ENCODE measurements at places on chromosomes 11 and 22.

DNA sequence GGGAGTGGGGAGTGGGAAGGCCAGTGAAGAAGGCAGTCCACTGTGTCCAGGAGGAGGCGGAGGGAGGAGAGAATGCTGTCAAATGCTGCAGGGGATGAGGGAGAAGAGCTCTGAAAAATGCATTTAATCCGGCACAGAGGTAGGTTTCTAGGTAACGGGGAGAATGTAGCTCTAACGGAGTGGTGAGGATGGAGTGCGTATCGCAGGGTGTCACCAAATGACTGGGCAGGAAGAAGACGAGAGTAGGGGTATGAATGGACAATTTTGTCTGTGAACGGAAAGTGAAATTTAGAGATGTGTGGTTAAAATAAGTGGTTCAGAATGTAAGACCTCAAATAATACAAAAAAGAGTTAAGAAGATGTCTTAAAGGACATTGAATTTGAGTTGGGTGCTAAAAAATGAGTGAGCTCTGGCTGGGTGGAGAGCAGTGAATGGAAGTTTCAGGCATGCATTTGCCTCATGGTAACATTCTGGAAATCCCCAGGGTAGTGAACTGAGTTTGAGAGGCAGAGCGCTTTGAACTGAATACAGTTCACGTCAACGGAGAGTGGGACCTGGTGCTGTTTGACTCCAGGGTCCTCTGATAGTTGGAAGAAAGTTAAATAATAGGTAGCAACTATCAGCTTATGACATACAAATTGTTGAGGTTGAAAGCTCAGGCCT is 81.3 kb upstream of the CADM1 start:
- H3K27ac ChIP-seq = no peak overlapping the region
- H3K4me1 ChIP-seq = peaks cover 7% of the 10 kb centered on the region
- no peak for DNase-seq
- H3K36me3 ChIP-seq = no peaks in the 10 kb centered on the region

- DNase-seq = no peak
- H3K4me1 ChIP-seq = no peaks in the 10 kb centered on the region
- H3K27me3 ChIP-seq = no peaks in the 10 kb centered on the region
- no peaks in the 10 kb centered on the region for H3K36me3 ChIP-seq
These were observed at the start of gene OR8H2 for GRCh38 chr11:56103210-56103737. Gene OR8H2 (plus strand): TSS chr11:56103687. CDS start chr11:56105043, 1,356 bp downstream.

DNA sequence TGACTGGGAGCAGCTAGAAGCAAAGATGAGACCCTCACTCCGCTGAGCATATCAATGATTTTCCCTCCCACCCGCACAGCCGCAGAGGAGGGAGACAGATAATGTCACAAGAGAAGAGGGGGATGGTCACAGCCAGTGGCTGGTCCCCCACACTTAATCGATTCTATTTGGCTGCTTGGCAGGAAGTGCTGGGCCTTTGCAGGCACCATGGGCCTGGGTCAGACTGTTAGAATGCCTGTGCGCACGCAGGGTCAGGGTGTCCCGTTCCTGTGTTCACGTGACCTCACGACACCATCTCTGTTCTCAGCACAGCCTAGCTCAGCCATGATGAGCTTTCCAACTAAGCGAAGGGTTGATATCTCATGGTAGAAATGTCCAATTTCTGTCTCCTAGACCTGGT is 107.0 kb downstream of the MYO18B start:
- no peaks in the 10 kb centered on the region for H3K27me3 ChIP-seq
- H3K27ac ChIP-seq = no peak overlapping the region
- no peaks in the 10 kb centered on the region for H3K36me3 ChIP-seq
- H3K4me1 ChIP-seq = no peaks in the 10 kb centered on the region
- no peak overlapping the region for H3K4me3 ChIP-seq
- no peak for DNase-seq

- H3K27me3 ChIP-seq = no peaks in the 10 kb centered on the region
- no peaks in the 10 kb centered on the region for H3K36me3 ChIP-seq
- no peak overlapping the region for H3K4me3 ChIP-seq
- H3K27ac ChIP-seq = no peak overlapping the region
These were observed 548.5 kb downstream of the BUD13 start for GRCh38 chr11:116224154-116224888.

- DNase-seq = no peak
- H3K36me3 ChIP-seq = peaks cover 70% of the 10 kb centered on the region
- H3K27me3 ChIP-seq = no peaks in the 10 kb centered on the region
- H3K27ac ChIP-seq = no peak overlapping the region
These were observed 4.6 kb downstream of the DDB1 start for GRCh38 chr11:61328351-61328750.

DNA sequence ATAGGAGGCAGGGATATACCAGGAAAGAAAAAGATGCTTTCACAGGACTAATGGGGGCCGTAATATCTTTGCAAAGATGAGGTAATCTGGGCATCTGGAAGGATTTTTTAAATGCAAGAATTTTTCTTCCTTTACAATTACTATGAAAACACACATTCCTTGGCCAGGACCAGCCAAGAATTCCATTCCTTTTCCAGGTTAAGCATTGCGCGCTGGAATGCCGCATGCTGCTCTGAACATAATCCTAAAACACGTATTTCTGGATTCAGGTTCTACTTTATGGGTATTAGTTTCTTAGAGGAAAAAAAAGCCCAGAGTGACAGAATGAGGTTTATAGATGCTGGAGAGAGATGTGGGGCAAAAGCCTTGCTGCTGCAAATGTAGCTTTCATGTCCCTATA is 99.4 kb upstream of the SORL1-AS1 start:
- no peak overlapping the region for H3K27ac ChIP-seq
- H3K36me3 ChIP-seq = no peaks in the 10 kb centered on the region
- DNase-seq = no peak
- no peaks in the 10 kb centered on the region for H3K4me1 ChIP-seq
- no peak overlapping the region for H3K4me3 ChIP-seq
- no peaks in the 10 kb centered on the region for H3K27me3 ChIP-seq

- H3K4me1 ChIP-seq = peaks cover 5% of the 10 kb centered on the region
- H3K27me3 ChIP-seq = no peaks in the 10 kb centered on the region
- H3K36me3 ChIP-seq = no peaks in the 10 kb centered on the region
- H3K27ac ChIP-seq = peak overlapping the region; percentile 55
These were observed 56.1 kb upstream of the TIMP3 start for GRCh38 chr22:32745251-32745995.

DNA sequence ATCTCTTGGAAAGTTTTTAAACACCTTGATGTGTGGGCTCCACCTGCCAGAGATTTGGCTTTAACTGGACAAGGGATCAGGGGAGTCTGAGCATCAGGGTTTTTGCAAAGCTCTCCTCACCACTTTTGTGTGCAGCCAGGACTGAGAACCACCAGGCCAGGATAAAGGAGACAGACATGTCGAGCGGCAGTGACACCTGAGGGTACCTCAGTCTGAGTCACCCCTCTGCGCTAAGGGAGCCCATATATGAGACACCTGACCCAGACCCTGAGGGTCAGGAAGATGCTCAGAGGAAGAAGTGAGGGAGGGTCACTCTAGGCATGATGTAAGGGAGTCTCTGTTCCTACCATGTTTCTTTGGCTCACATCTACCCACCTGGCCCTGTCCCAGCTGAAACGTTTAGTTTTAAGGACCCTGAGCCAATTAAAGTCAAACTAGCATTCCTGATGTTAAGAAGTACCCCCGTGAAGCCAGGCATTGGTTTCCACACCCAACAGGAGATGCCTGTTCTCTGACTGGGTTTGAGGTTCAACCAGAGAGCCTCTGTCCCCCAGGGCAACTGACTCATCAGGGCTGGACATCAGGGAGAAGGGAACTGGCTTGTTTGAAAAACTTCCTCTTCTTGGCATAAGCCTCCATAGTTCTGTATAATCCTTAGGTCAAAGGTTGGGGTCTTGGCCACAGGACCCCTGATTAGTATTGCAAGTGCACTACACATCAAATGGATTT is 72.4 kb upstream of the BIRC3 start:
- no peaks in the 10 kb centered on the region for H3K4me1 ChIP-seq
- no peak overlapping the region for H3K27ac ChIP-seq
- no peak overlapping the region for H3K4me3 ChIP-seq

GRCh38 chr11:120431633-120432032 is 79.9 kb upstream of the GRIK4 start:
- peak overlapping the region; percentile 13 for H3K27ac ChIP-seq
- DNase-seq = no peak
- no peaks in the 10 kb centered on the region for H3K27me3 ChIP-seq

DNA sequence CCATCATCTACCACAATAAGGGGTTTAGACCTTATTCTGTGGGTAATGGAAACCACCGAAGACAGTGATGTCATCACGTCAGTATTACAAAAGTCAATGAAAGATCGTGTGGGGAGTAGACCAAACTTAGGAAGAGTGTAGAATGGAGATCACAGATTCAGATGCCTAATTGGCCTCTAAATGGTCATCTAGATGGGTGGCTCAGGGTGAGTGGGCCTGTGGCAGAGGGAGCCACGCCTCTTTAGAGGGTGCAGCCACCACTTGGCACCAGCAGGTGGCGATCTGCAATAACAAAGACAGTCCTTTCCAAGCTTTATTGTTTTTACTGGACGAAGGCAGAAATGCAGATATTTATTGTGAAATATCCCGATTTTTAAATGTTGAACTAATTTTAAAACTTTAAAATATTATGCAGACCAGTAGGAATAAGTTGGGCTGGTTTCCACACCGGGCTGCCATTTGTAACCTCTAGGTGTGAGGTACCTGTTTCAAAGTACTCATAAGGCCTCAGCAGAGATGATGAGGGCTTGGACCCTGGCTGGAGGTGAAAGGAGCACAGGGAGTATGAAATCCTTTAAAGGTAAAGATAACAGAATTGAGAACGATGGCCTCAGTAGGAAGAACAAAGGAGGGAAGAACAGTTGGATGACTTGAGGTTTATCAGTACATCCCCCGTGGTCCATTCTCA is 222.0 kb downstream of the DBX1 start:
- H3K4me3 ChIP-seq = no peak overlapping the region
- H3K4me1 ChIP-seq = no peaks in the 10 kb centered on the region
- no peak overlapping the region for H3K27ac ChIP-seq
- H3K36me3 ChIP-seq = peaks cover 58% of the 10 kb centered on the region
- DNase-seq = no peak

- no peak overlapping the region for H3K4me3 ChIP-seq
- no peaks in the 10 kb centered on the region for H3K27me3 ChIP-seq
- H3K27ac ChIP-seq = no peak overlapping the region
These were observed 143.3 kb downstream of the GUCY1A2 start for GRCh38 chr11:106875013-106875412.

- H3K36me3 ChIP-seq = no peaks in the 10 kb centered on the region
- no peaks in the 10 kb centered on the region for H3K27me3 ChIP-seq
These were observed 444 bp downstream of the CAVIN3 start for GRCh38 chr11:6319704-6320410.

DNA sequence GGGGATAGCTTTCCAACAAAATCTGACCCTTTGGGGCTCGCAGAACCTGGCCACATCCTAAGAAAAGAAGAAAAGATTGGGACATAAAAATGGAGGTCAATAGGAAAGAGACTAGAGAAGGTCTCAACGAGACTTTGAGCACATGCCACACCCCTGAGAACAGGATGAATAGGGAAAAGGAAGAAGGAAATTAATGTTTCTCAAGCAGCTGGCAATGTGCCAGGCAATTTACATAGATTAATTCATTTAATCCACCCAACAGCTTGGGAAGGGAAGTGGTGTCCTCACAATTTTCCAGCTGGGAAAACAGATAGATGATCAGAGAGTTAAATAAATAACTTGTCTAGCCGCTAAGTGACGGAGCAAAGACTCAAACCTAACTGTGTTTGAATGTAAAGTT is 50.7 kb downstream of the PAMR1 start:
- H3K4me1 ChIP-seq = peaks cover 4% of the 10 kb centered on the region
- H3K4me3 ChIP-seq = no peak overlapping the region
- peaks cover 10% of the 10 kb centered on the region for H3K27me3 ChIP-seq
- DNase-seq = no peak

- no peaks in the 10 kb centered on the region for H3K27me3 ChIP-seq
- H3K4me3 ChIP-seq = no peak overlapping the region
- DNase-seq = no peak
- peaks cover 43% of the 10 kb centered on the region for H3K4me1 ChIP-seq
- H3K27ac ChIP-seq = no peak overlapping the region
These were observed 140.1 kb downstream of the DBX1 start for GRCh38 chr11:20020198-20020597.

DNA sequence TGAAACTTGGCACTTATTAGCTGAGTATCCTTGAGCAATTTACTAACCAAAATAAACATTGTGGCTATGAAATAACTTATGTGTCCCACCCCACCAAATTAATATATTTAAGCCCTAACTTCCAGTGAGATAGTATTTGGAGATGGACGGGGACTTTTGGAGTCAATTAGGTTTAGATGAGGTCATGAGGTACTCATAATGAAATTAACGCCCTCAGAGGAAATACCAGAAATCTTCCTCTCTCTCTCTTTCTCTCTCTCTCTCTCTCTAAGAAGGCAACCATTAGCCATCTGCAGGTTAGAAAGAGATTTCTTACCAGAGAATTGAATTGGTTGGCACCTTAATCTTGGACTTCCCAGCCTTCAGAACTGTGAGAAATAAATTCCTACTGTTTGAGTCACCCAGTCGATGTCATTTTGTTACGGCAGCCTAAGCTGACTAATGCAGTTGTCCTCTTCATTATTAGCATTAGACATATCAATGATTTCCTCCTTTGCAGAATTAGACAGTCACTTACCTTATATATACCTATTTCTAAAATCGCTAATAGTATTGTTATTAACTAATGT is 1284.0 kb downstream of the FAM181B start:
- no peak for DNase-seq
- no peak overlapping the region for H3K27ac ChIP-seq
- no peaks in the 10 kb centered on the region for H3K27me3 ChIP-seq
- H3K4me3 ChIP-seq = no peak overlapping the region

GRCh38 chr11:27012234-27012921 is 18.5 kb downstream of the FIBIN start:
- H3K27me3 ChIP-seq = no peaks in the 10 kb centered on the region
- H3K27ac ChIP-seq = peak overlapping the region; percentile 8
- H3K36me3 ChIP-seq = no peaks in the 10 kb centered on the region
- H3K4me3 ChIP-seq = no peak overlapping the region

DNA sequence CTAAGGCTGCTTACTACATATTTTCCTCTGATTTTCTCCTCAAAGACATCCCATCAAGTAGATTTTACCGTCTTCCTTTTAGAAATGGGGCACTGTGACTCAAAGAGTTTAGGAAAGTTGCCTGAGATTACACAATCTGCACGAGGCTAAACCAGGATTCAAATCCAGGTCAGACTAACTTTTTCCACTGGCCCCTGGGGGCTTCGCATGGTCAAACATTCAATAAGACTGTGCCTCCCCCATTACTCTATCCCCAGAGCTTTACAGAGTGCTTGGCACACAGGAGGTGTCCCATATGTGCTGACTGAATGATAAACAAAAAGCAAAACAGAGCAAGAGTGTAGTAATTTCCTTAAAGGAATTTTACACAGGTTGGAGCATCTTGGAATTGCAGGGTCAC is 118.1 kb upstream of the TEAD1 start:
- peaks cover 18% of the 10 kb centered on the region for H3K4me1 ChIP-seq
- no peaks in the 10 kb centered on the region for H3K27me3 ChIP-seq
- H3K27ac ChIP-seq = peak overlapping the region; percentile 70
- no peaks in the 10 kb centered on the region for H3K36me3 ChIP-seq
- no peak overlapping the region for H3K4me3 ChIP-seq
